ENCODE measurements at places on chromosomes 6 and 20.
A peak's percentile ranks its signal among the peaks of the same experiment; 100 is the strongest.

- DNase-seq, result peak; percentile 33
Measured at GRCh38 chr6:148249160-148249559, 93.5 kb upstream of the SASH1 start.

DNA sequence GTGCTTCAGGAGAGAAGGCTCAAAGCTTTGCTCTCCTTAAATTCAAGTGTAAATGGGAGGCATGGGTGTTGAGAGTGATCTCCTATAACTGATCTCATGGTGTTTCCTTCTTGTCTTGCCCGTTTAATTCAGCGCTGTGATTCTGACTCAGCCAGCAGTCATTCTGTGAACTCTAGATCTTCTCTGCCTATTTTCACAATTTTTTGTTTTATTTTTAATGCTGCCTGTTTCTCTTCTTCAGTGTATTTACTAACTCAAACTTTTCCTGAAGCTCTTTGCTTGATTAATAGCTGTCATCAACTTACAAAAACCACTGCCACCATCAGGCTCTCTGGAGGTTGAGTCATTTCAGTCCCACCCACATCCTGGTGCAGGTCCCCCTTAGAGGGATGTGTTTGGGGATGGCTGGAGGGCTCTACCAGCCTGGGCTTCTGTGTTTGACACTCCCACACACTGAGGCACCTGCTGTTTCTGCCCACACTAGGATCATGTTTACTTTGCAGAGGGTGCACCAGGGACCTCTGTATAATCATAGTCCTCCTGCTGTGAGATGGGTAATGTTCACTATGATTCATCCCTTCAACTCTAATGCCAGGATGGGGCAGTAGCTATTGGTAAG, 94.0 kb downstream of the SHLD1 start:
- peak; percentile 97 for DNase-seq

DNA sequence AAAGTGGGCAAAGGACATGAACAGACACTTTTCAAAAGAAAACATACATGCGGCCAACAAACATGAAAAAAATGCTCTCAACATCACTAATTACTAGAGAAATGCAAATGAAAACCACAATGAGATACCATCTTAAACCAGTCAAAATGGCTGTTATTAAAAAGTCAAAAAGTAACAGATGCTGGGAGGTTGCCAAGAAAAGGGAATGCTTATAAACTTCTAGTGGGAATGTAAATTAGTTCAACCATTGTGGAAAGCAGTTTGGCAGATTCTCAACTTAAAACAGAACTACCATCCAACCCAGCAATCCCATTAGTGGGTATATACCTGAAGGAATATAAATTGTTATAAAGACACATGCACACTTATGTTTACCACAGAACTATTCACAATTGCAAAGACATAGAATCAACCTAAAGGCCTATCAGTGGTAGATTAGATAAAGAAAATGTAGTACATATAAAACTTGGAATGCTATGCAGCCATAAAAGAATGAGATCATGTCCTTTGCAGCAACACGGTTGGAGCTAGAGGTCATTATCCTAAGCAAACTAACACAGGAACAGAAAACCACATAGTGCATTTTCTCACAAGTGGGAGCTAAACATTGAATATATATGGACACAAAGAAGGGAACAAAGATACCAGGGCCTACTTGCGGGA, 16.3 kb downstream of the CENPQ start:
- no peak for DNase-seq

DNA sequence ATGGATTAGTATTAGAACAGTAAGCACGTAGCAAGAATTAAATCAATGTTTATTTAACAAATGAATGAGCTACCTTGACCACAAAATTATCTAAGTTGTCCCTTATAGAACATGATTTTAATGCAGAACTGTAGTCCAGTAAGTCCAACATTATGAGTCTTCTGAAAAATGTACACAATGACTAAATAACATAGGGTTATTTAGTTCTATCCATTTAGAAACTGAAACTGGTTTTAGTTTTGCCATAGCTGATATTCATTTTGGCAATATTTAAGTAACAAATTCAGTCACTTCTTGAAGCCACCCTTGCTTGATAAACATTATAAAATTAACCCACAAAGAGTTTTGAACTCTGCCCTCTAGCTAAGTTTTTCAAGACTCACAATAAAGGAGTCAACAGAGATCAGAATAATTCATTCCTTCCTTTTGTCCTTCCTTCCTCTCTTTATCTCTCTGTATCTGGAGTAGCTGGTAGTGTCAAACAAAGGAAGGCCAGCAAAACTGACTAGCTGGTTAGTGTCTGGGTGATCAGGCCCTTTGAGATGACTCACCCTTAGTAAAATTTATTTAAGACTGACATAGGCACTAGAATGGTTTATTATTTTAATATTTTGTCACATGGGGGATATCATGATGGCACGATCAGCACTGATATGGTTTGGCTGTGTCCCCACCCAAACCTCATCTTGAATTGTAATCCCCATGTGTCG, 115.1 kb downstream of the BTBD9 start:
- no peak for DNase-seq

DNA sequence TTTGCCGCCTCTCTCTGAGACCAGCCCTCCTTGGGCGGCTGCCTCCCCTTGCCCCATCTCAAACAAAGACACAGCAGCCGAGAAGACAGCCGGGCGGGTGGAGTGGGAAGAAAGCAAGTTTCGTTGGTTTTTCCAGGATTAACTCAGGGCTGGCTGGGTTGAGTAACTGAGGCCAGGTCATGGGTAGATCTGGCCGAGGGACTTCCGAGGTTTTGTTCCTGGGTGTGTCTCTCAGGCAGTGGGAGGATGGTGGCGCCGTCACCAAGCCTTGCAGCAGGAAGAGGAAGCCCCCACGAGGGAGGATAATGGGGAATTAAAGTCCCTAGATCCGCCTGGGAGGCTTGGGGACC, 167.2 kb downstream of the TTLL2 start:
- DNase-seq, result no peak

GRCh38 chr6:149334201-149334600, 16.7 kb downstream of the TAB2 start:
- DNase-seq, result no peak

All from NCI-H146 (cell line).